ENCODE measurements at places on chromosomes 12 and 14.
A peak's percentile ranks its signal among the peaks of the same experiment; 100 is the strongest.

GRCh38 chr14:70239802-70240201 lies 51.1 kb upstream of the SLC8A3 start:
- peak; percentile 2 for DNase-seq

DNA sequence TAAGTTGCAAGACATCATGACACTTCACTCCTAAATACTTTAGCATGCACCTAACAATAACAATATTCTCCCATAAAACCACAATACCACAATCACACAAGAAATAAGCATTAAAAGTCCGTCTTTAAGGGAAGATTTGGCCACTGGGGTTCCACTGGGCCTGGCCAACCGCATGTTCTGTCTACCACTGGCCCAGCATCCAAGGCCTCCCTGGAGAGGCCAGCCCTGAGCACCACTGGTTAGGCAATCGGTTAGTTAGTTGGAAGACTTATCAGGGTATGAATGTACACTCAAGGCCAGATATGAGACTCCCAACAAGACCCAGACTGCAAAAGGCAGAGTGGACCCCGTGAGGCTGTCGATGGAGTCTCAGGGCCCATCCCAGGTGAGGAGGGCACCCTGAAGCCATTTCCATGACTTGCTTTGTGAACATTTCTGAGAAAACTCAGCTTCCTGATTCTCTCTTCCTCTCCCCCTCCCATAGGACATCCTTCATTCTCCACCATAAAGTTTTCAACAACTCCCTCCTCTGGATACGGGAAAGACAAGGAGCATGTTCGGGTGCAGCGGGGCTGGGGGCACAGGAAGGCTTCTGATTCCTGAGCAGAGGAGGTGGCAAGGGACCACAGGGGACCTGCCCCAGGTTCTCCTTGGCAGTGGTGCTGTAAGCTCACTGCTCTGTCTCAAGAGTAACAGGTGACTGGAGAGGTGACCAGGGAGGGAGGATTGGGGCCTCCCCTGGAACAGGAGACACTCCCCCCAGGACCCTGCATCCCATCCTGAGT lies 5.9 kb downstream of the PXN start:
- DNase-seq = no peak

GRCh38 chr12:26855337-26855736 lies 22.3 kb upstream of the ITPR2 start:
- DNase-seq = no peak

- no peak for DNase-seq
Measured at GRCh38 chr12:58731096-58731495, 189.2 kb downstream of the LRIG3 start.

GRCh38 chr12:49619286-49619685 lies 4.1 kb upstream of the PRPF40B start:
- DNase-seq = no peak

GRCh38 chr12:22700106-22700505 lies 75.1 kb downstream of the ETNK1 start:
- no peak for DNase-seq

GRCh38 chr12:6919588-6919987 lies 5.2 kb downstream of the ENO2 start:
- DNase-seq = no peak

DNA sequence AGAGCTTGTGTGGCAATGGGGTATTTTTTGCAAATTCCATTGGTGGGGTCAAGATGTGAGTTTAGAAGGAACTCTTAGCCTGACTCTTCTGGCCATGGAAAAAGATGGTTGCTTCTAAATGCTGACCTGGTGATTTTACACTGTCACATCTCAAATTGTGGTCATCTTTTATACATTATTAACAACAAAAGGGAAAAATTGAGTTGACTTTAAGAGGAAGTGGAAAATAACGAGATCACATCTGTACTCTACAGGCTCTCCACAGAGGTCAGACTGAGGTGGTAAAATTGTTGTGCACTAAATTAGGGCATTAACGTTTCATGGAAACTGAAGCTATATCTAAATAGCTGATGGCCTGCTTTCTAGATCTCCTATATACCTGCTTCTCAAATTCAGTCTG lies 44.7 kb downstream of the PTPN11 start:
- DNase-seq = no peak

- DNase-seq = peak; percentile 14
Measured at GRCh38 chr12:12837025-12837812, 24.1 kb downstream of the DDX47 start.

DNA sequence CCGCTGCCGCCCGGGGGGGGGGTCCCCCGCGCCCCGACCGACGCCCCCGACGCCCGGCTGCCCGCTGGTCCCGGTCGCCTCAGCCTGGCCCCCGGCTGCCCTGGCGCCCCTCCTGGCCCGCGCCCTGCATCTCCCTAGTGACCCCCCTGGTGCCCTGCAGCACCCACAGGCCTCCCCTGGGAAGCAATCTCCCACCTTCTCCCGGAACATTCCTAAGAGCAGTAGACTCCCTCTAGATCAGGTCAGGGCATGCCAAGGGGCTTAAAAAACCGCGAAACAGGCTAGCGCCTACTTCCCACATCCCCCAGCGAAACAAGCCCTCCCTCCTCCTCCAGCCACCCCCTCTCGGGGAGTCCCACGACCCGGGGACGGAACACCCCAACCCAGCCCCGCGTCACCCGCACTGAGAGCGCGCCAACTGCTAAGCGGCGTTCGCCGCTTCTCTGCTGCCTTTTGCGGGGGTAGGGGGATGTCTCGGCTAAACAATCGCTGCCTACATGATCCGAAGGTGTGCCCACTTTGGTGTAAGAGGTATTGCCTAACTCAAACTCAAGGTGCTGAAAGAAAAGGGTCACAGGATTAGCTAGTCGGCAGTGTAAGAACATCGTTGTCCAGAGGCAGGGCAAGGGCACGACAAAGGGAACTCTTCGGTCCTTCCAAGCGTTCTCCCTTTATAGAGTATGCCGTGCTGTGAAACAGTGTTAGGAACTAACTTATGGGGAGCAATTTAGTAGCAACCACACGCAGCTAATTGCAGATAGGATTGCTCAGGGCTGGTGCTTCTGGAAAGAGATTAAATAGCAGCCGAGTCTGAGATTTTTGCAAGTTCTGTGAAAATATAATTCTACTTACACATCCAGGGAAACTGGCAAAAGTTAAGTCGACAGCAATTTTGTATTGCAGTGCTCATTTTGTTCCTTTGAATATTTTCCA lies 619 bp upstream of the NTN4 start:
- no peak for DNase-seq

GRCh38 chr12:132638541-132639408 lies 20.2 kb downstream of the P2RX2 start:
- DNase-seq = no peak

- peak; percentile 49 for DNase-seq
Measured at GRCh38 chr12:11839091-11839641, 189.7 kb downstream of the ETV6 start.

DNA sequence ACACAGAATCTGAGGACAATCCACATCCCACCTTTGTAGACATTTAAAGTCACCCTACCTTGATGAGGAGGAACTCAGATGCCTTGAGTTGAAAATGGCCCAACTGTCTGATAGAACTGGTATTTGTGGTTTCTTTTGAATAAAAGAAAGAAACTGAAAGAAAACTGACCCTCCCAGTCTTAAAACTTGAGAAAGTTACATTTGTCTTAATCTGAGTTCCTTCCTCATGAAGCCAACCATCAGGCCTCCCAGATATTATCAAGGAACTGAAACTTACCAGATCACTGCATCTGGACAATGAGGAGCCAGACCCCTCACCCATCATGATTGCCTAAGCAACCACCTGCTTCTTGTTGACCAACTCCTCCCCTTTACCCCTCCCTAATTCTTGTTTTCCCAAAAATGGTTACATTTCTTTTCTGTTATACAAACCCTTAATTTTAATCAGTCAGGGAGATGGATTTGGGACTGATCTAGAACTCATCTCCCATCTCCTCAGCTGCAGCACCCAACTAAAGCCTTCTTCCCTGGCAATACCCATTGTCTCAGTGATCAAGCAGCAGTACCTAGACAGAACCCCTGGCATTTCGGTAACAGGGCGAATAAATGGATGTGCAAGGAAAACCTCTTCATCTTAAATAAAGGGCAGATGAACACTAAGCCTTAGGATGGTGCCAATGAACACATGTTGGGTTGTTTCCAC lies 72.0 kb upstream of the RESF1 start:
- DNase-seq = peak; percentile 31

DNA sequence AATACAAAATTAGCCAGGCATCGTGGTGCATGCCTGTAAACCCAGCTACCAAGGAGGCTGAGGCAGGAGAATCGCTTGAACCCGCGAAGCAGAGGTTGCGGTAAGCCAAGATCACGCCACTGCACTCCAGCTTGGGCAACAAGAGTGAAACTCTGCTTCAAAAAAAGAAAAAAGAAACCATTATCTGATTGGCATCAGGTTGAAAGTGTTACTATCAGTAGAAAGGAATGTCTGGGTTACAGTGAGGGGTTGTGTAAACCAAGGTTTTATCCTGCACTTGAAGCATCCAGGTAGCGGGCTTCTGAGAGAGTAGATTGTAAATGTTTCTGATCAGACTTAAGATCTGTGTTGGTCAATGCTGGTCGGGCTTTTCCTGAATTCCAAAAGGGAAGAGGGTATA lies 14.1 kb upstream of the OXA1L start:
- no peak for DNase-seq

GRCh38 chr12:51318846-51319599 lies 5.0 kb downstream of the BIN2 start:
- DNase-seq = peak; percentile 45

DNA sequence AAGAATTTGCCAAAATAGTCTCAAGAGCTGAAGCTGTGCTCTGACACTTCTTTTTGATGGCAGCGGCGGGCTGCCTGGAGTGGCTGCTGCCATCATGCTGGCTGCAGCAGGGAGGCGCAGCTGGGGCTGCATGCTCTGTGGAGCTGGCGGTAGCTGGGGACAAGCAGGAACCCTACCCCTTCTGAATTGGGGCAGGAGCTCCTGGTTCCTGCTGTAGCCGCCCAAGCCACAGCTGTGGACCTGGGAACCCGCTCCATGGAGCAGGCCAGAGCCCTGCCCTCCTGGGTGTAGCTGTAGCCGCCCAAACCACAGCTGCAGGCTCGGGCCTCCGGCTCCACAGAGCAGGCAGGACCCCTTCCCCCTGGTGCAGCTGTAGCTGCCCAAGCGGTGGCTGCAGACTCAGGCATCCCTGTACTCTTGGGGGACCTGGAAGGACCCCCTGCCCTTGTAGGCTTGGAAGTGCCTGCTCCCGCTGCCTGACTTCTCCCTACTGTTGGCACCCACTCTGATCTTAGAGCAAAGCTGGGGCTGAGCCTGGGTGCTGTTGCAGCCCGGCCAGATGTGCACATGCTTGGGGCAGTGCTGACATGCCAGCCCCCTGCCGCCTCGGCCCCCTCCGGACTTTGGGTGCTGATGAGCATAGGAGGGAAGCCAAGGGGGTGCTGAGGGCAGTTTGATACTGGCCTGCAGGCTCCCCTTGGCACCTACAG lies 33.3 kb downstream of the APAF1 start:
- no peak for DNase-seq

DNA sequence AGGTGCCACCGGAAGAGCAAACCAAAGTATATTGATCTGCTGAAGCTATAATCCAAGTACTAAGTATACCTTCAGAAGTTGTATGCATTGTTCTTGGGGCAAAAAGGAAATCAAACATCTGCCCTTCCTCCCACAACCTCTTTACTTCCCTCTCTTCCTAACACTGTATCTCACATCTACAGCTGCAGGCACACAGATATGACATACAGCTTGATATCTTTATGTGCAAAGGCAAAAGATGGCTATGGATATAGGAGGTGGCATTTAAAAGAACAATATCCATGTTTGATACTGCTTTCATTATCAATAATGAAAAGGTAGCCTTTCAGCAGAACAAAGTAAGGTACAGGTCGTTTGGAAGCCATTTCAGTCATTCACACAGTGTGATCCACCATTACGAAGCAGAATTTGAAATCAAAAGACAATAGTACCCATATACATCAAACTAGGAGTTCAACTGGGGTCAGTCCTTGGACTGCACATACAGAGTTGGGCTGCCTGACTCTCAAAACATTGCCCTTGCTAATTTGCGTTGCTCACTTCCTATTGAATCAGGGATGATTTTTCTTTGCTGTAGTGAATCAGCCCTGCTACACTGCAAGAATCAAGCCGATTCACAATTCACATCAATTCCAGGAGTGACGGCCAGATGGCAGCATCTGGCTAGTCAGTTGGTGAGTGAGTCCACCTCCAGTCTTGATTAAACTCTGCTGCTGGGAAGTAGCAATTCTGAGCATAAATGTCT lies 8.9 kb downstream of the ANG start:
- peak; percentile 64 for DNase-seq

- DNase-seq = no peak
Measured at GRCh38 chr12:32586390-32586789, 92.7 kb upstream of the DNM1L start.

DNA sequence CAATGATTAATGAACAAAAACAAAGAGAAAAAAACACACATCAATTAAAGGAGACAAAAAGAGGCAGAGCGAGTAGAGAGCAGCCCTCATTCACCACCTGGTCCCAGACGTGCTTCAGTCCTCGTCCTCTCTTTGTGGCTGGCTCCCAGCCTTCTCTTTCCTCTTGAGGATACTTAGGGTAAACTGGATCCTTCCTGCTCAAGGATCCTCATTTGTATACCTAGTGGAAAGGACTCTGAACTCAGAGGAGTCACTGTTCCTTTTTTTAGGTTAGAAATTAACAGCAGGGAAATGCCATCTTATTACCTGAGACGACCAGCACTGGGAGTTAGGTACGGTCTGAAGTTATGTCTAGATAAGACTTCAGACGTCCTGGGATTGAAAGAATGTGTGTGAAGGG lies 9.7 kb downstream of the MLEC start:
- DNase-seq = no peak

DNA sequence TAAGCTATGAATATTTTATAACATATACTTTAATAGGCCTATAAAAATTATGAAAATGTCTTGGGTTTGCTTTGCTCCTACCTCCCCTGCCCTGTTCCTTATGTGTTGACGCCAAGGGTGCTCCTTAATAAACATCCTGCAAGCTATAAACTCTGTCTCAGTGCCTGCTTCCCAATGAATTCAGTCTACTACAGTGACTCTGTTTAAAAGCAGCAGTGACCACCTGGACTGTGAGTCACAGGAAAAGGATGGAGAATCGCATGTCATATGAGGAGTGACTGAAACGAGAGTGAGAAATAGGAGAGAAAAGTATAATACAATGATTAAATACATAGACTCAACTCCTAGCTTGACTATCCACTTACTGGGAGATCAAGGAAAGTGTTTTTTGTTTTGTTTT lies 41.1 kb upstream of the CFAP54 start:
- no peak for DNase-seq
